ENCODE measurements at places on chromosomes 5 and 9. TPM values are rescaled to one million over a fixed set of nuclear protein-coding genes. Genes with fewer than 3 reads are reported as not detected.

The NUTM2G gene
- not detected for polyA plus RNA-seq

The ISL1 gene
- 0.18 TPM for polyA plus RNA-seq

The GZMA gene
- polyA plus RNA-seq = 2.5 TPM

The FUT7 gene
- polyA plus RNA-seq = 0.08 TPM

The UBE2QL1 gene
- polyA plus RNA-seq = 0.16 TPM

The AGXT2 gene
- not detected for polyA plus RNA-seq

The CDC25C gene
- 1.0 TPM for polyA plus RNA-seq

The NME5 gene
- 0.39 TPM for polyA plus RNA-seq

The LPAR1 gene
- polyA plus RNA-seq = 5.0 TPM

The NR5A1 gene
- not detected for polyA plus RNA-seq

The SLC4A9 gene
- 0.20 TPM for polyA plus RNA-seq

The FOXD4L5 gene
- polyA plus RNA-seq = 0.06 TPM

The PCDHA9 gene
- polyA plus RNA-seq = 0.02 TPM

The NOXA1 gene
- polyA plus RNA-seq = 6.5 TPM

The ZNF483 gene
- polyA plus RNA-seq = 0.09 TPM

The ANKRD34B gene
- not detected for polyA plus RNA-seq

The OR1J1 gene
- polyA plus RNA-seq = not detected

The TRIM36 gene
- polyA plus RNA-seq = 0.20 TPM

The TMEM215 gene
- polyA plus RNA-seq = not detected

The DOCK8 gene
- polyA plus RNA-seq = 5.1 TPM

The WNT8A gene
- not detected for polyA plus RNA-seq

The ARSI gene
- 0.77 TPM for polyA plus RNA-seq

The EMB gene
- 3.5 TPM for polyA plus RNA-seq

The TAF9 gene
- polyA plus RNA-seq = 44.3 TPM

The IFT74 gene
- 5.1 TPM for polyA plus RNA-seq

The FOXD4L6 gene
- polyA plus RNA-seq = 0.04 TPM

The NUTM2F gene
- not detected for polyA plus RNA-seq

The FBLL1 gene
- polyA plus RNA-seq = not detected
